ENCODE measurements at places on chromosomes 6 and 20.

- no peak for DNase-seq
These were observed 22.4 kb downstream of the SYNCRIP start for GRCh38 chr6:85620308-85620707.

- no peak for DNase-seq
These were observed 60.8 kb downstream of the SLC35D3 start for GRCh38 chr6:136982928-136983327.

DNA sequence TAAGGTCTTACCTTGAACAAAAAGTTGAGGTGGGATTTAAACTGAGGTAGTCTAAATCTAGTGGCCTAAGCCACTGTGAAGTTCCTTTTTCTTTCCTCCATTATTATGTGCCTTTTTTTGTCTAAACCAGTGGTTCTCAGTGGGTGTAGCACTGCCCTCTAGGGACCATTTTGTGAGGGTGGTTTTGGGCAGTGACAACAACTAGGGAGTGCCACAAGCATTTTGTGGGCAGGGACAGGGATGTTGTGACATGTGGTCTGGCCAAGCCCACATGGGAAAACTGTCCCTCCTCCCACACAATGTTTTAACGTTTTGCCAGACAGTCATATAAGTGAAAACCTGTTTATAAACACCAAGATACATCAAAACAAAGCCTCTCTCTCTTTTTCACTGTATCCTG is 899.4 kb upstream of the FLRT3 start:
- DNase-seq, result peak; percentile 15

- no peak for DNase-seq
These were observed 4.0 kb downstream of the EEF1A1 start for GRCh38 chr6:73516514-73517489.

DNA sequence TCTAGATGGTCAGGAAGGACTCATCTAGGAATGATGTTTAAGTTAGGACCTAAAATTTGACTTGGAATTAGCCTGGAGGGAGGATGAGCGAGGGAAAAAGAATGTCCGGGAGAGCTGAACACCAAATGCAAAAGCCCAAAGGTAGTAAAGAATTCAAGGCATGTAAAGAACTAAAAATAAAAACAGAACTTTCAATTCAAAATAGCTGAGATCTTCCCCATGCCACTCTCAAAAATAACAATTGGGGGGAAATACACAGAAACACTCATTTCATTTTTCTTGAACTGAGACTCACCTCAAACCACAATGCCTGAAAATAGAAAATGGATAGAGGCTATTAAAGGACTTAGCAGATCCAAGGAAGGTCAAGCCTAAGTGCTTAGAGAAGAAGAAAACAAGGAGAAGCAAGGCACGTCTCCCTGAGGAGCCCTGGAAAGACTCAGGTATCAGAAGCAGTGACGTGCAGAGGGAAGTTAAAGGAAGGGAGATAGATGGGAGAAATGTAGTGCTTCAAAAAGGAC is 10.4 kb downstream of the PXT1 start:
- no peak for DNase-seq

- DNase-seq, result no peak
These were observed 59.6 kb downstream of the NCOA7 start for GRCh38 chr6:125850361-125850760.

DNA sequence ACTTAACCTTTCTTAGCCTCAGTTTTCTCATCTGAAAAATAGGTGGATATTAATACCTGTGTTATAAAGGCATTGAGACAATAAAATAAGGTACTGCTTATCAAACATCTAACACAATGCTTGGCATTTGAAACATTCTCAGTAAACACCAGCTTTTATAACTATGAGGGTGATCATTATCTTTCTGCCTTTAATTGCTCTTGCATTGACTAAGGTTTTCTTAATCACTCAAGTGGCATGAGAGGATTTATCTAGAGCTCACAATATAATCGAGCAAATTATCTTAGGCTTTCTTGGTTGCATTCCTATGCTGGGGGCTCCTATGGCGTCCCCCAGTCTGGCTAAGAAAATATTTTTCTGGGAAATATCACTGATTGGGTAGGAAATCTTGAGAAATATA is 716.4 kb upstream of the MARCKS start:
- no peak for DNase-seq

DNA sequence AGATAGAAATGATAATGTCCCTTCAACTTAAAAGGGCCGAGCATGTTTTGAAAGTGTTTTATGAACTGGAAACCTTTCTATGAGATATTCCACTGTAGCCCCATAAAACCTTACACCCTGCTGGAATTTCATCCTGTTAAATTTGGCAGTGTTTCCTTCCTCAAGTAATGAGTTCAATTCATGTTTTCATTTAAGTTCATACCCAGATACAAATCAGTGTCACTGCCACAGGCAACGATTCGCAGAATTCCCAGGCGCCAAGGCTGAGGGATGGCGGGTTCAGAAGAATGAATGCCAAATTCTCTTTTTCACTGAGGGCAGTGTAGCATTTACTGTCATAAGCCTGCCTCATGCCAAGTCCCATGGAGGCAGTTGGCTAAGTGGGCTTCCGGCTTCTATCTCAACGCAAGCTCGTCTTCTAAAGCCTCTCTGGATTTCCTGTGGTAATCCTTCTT is 511.8 kb upstream of the ID4 start:
- DNase-seq, result no peak

DNA sequence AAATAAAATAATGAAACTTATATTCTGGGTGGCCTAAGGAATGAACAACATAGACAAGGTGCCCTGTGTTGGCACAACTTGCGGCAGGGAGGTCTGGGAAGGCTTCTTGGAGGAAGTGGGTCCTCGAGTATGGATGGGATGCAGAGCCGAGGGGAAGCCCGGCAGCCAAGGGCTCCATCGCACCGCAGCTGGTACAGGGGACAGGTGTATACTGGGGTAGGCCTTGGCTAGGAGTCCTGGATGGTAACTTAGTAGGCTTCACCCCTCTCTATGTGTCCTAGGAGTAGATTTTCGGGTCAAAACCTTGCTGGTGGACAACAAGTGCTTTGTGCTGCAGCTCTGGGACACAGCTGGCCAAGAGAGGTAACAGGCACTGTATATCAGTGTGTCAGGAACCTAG is 28.0 kb downstream of the RAB44 start:
- DNase-seq, result no peak

- DNase-seq, result no peak
These were observed 132.6 kb upstream of the ASCC3 start for GRCh38 chr6:101013612-101014195.

GRCh38 chr6:134015719-134016557 is 36.5 kb downstream of the SLC2A12 start:
- no peak for DNase-seq

DNA sequence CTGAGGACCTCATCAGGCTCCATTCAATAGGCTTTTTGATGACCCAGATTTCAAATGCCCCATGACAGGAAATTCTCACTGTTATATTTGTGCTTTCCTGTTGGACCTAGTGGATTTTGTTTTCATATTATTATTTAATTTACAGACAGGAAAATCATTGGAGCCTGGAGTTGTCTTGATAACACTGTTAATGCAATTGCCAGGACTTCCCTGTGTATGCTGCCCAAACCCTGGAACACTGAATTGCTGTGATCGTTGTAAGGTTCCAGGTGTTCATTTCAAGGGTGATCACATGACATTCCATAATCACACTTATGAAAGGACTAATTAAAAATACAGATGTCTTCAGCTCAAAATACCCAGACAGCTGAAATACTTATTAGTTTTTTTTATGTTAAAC is 783.2 kb downstream of the DHX35 start:
- DNase-seq, result no peak

DNA sequence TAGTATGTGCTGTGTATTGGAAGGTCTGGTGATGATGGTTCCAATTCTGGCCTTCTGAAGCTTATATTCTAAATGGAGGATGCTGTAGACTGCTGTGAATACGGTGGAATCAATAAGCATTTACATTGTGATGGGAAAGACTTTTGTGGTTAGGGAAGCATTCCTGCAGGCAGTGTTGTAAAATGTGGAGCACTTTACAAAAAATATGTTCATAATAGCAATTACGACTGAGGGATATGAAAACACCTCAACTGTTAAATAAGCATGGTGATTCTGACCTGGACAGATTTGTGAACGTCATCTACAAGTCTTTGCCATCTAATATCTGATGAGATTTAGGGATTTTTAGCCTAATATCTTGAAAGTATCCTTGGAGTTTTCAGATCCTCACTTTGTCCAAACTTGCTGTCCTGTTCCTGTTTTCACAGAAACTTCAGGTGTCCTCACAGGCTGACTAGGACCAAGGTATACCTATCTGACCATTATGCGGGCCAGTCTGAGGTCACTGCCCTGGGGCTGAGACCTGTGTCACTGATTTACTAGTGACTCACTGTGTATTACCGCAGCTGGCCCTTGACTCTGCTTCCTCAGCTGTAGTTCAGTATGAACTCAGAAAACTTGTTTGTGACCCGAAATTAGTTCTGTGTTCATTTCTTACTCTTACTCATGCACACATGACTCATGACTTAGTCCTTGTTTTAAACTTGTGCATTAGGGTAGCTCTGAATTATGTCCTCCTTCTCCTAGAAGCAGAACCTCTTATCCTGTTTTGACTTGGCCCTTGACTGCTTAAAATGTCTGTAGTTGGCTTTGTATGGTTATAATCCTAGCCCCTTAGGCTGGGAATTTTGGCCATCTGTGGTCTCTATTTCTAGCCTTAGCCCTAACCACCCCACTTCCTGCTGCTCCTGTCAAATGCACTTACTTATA is 343.0 kb downstream of the CDKAL1 start:
- DNase-seq, result peak; percentile 80

GRCh38 chr20:24560571-24561491 is 91.4 kb downstream of the SYNDIG1 start:
- DNase-seq, result no peak

DNA sequence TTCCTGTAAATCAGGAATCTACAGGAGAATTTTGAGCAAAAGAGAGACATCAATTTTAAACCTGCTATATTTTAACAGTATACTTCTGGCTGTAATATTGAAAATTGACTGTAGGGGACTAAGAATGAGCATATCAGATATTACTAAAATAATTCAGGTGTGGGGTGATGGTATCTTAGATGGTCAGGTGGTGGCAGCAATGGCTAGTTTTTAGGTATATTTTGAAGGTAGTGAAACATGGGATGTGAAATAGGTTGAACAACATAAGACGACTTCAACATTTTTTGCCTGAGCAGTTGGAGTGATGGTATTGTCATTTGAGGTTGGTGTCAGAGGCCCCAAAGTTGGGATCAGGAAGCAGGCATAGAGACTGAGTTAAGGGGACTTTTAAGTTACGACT is 32.1 kb downstream of the FAM83B start:
- DNase-seq, result no peak

- DNase-seq, result no peak
These were observed 707 bp downstream of the MAN1A1 start for GRCh38 chr6:119348748-119349360.

DNA sequence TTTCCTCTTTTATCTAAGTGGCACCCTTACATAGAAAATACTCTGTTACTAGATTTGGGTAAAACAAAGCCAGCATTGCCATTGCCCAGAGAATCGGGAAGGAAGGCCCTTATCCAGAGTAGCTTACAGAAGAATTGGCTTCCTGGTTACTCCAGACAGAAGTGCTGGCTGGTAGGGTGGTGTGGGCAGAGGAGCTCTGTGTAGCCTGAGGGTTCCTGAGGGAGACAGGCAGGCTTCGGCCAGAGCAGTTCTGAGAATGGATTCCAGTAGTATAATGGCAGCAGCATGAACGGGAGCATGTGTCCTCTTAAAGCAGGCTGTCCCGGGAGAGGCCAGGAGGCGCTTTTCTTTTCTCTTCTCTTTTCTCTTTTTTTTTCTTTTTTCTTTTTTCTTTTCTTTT is 11.9 kb downstream of the CUL9 start:
- no peak for DNase-seq

- DNase-seq, result no peak
These were observed 265.9 kb downstream of the PRL start for GRCh38 chr6:22030730-22031619.

GRCh38 chr6:169146521-169146920 is 107.1 kb downstream of the THBS2 start:
- no peak for DNase-seq

All from keratinocyte (primary cell).